NCI-H2029 treated with DMSO at 0.1 percent for 48 hours (cell line): ENCODE measurements at places on chromosomes 6 and 20.
A peak's percentile ranks its signal among the peaks of the same experiment; 100 is the strongest.

- no peak for DNase-seq
Measured at GRCh38 chr6:69880601-69881000, 14.2 kb downstream of the COL19A1 start.

DNA sequence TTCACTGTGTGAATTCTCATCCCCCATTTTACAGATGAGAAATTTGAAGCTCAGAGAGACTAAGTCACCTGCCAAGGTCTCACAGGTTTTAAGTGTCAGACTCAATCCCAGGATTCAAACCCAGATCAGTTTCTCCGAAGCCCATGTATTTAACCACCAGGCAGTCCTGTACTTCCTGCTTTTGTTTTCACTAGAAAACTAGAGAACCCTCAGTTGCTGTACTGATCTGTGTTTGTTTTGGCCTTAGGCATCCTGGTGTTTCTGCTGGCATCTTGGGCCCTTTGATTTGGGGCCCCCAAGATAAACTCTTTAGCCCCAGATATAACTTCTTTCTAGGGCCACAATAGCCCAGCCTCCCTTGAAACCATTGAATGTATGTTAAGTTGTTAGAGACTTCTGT is 36.5 kb downstream of the PPP1R16B start:
- DNase-seq = no peak

GRCh38 chr20:1528811-1529210 is 28.7 kb downstream of the SIRPD start:
- DNase-seq = no peak

GRCh38 chr6:168148231-168148849 is 69.3 kb upstream of the FRMD1 start:
- no peak for DNase-seq

DNA sequence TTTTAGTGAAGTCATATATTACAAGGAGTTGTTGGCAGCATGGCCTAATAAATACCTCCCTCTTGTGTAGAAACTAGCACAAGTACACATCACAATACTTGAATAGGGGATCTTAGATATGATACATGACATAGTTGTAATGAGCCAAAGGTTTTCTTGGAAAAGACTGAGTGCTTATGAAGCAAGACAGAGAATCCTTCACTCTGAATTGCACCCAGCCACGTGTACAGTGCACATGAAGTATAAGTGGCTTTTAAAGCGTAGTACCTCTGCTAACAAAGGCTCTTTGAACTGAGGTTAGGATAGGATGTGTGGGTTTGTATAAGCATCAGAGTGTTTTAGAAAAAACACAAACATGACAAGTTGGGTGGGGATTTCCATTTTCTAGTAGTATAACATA is 145.5 kb upstream of the STMND1 start:
- no peak for DNase-seq

- no peak for DNase-seq
Measured at GRCh38 chr6:2913621-2914317, 10.7 kb upstream of the SERPINB9 start.

- DNase-seq = no peak
Measured at GRCh38 chr20:53938739-53939138, 131.7 kb downstream of the BCAS1 start.

- DNase-seq = no peak
Measured at GRCh38 chr20:44784688-44785087, 25.7 kb downstream of the RIMS4 start.

DNA sequence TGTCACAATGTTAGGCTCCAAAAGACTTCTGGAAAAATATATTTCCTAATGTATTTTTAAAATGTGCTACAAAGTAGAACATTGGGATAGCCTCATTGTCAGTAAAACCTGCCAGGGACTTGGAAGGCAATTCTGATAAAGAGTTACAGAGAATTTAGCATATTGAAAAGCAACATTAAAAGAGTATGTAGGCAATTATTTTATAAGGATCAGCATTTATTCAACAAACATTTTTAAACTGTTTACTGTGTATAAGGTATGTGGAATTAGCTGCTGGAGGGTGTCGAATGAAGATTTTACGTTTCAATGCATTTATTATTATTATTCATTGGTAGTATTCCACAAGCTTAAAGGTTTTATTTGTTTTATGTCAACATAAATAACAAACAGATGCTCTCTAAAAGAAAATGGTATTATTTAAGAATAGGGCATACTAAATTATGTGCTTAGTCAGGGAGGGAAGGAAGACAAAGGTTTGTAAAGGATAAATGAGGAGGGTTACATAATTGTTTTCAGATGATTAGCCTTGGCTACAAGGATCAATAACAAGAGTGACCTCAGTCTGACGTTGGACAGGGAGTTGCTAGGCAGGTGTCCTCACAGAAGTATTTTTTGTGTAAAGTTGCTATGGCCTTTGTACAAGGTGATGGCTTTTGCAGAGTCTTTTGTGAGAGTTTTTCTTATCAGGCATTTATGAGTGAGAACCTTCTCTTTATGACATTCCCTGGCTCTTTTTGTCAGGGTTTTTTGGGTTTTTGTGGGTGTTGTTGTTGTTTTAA is 313.4 kb upstream of the PLCB4 start:
- DNase-seq = no peak

DNA sequence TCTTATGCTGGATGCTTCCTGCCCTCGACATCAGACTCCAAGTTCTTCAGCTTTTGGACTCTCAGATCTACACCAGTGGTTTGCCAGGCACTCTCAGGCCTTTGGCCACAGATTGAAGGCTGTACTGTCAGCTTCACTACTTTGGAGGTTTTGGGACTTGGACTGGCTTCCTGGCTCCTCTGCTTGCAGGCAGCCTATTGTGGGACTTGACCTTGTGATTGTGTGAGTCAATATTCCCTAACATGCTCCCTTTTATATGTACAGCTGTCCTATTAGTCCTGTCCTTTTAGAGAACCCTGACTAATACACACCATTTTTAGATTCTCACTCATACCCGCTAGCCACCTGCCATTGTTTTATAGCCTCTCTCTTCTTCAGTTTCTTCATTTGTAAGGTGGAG is 382.1 kb upstream of the TSHZ2 start:
- DNase-seq = no peak

GRCh38 chr6:35474131-35474941 is 6.1 kb downstream of the RPL10A start:
- no peak for DNase-seq

GRCh38 chr20:15584507-15584906 is 988.7 kb downstream of the KIF16B start:
- DNase-seq = no peak

DNA sequence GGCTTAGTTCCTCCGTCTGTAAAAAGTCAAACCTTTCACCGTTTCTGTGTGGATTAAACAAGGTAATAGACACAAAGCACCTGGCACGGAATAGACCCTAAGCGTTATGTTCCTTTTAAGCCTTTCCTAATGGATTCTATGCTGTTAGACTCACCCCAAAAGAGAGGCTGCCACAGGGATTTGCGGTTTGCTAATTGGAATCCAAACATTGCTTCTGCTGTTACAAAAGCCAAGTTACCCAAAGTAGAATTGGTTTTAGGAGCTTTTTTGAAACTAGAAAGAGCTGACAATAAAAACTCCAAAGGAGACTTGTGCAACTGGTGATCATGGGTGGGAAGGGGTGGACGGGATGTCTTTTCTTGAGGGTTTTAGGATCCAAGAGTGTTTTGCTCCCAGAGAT is 178.0 kb downstream of the BMP7 start:
- no peak for DNase-seq

GRCh38 chr6:101741474-101742171 is 348.1 kb downstream of the GRIK2 start:
- no peak for DNase-seq

- DNase-seq = no peak
Measured at GRCh38 chr6:22053391-22053997, 243.3 kb downstream of the PRL start.

GRCh38 chr6:132142308-132142707 is 191.1 kb upstream of the CCN2 start:
- no peak for DNase-seq

- peak; percentile 51 for DNase-seq
Measured at GRCh38 chr6:125099211-125100073, 54.1 kb upstream of the TPD52L1 start.

DNA sequence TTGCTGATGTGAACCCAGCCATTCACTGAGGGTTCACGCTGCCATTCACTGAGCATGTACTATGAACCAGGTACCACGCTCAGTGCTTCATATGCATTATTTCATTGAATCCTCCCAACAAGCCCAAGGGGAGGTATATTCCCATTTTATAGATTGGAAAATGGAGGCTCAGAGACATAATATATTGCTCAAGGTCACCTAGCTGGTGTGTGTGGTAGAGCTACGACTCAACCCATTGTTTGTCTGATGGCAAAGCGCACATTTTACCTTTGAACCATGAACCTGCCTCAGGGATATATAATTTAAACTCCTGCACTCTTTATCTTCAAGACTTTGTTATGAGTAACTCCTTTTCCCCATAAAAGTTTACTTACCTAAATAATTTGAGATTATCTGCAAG is 28.3 kb downstream of the FERMT1 start:
- DNase-seq = no peak

- peak; percentile 36 for DNase-seq
Measured at GRCh38 chr20:51469578-51470498, 72.7 kb downstream of the NFATC2 start.

DNA sequence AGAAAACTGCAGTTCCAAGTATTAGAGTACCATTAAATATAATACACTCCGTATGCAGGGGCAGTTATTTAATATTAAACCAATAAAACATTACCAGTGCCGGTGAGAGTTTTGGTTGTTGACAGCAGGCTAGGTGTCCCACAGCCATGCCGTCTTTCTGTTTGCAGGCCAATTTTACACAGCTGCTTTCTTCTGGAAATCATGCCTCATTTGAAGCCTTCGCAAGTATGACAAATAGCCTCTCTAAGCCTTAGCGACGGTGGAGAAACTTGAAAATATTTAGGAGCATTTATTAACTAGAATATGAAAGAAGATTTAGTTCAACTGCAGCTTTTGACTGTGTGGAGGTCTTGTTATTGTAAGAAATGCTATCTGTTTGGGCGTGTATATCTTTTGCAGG is 226.0 kb downstream of the BMP2 start:
- DNase-seq = no peak

GRCh38 chr6:90471263-90471662 is 115.6 kb downstream of the MAP3K7 start:
- no peak for DNase-seq

DNA sequence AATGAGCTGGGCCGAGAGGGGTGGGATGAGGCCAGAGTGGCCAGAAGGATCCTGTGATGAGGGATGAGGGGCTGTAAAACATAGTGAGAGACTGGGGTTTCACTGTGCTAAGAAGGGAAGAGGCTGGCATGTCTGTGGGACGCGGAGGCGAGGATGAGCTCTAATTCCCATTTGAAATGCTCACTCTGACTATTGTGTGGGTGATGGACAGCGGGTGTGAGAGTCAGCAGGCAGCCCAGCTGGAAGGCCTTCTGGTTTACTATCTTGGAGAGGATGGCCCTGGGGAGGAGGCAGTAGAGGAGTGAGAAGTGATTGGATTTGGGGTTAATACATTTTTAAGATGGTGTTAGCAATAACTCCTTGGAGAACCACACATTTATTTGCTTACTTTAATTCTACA is 9.5 kb upstream of the MICA start:
- no peak for DNase-seq

- DNase-seq = no peak
Measured at GRCh38 chr6:84450018-84450417, 222.6 kb upstream of the CEP162 start.

DNA sequence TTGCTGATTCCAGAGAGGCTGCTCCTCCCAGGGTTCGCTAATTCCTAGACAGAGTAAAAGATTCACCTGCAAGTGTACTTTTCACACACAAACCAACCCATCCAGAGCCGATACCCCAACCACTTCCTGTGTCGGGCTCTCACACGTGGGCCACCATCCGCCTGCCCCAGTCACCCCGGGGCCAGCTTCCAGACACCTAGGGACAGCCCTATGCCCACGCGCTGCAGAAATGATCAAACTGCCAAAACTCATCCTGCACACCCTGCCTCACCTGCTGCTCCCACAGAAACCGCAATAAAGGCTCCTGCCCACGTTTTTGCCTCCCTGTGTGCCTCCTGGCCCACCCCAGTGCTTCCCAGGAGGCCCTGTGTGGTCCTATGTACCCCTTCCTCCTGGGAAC is 59.5 kb downstream of the PSMG4 start:
- DNase-seq = no peak

DNA sequence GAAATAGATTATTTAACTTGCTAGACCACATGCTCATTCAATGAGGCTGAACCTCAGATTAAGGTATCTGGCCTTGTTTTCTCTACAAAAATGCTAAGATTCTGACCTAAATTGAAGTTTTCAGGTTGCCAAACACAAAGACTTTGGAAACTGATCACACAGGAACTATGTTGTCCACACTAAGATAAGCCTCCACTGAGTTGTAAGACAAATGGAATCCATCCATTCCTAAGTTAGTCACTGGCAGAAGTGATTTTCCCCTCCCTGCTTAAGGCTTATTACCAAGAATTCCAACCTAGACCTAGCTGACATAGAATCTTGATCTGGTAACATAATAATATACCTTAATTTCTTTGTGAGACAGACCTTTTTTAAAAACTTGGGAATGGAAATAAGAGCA is 608.1 kb downstream of the TENT5A start:
- DNase-seq = no peak

GRCh38 chr6:51620971-51621370 is 466.4 kb downstream of the PKHD1 start:
- no peak for DNase-seq

DNA sequence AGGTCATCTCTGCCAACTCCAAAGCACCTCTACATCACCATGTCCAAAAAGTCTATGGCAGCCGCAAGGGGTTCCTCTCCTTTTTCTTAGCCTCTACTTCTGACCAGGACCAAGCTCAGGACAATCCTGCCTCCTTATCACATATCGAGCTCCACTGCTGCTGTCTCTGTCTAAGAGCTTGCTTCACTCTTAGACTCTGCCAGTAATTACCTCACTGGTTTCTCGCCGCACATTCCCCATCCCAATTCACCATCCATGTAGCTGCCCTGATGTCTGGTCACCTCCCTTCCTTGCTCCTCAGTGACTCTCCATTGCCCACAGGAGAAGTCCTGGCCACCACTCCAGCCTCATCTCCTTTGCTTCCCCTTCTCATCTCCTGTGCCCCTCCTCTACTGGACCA is 24.1 kb upstream of the PI16 start:
- no peak for DNase-seq

- no peak for DNase-seq
Measured at GRCh38 chr6:48567016-48567415, 456.0 kb upstream of the PTCHD4 start.

DNA sequence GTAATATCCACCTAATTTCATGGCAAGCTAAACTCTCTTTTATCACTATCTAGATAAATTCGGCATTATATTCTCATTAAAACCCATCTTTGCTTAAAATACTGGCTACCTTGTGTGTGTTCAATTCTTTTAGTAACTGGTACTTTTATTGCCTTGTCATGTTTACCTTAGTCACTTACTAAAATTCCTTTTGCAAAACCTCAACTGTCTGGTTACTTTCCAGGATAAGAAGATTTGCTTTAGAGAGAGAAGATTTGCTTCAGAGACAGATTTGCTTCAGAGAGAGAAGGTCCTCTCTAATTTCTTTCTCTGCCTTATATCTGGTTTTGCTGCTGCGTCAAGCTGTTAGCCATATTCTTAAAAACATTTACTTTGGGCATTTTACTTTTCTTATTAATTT is 151.5 kb upstream of the MLIP start:
- no peak for DNase-seq

GRCh38 chr6:45543298-45544235 is 165.8 kb upstream of the SUPT3H start:
- no peak for DNase-seq
